ENCODE measurements at places on chromosomes 4 and X.

- DNase-seq, result peak; percentile 2
Measured at GRCh38 chrX:25968920-25969319, 169.2 kb upstream of the MAGEB18 start.

DNA sequence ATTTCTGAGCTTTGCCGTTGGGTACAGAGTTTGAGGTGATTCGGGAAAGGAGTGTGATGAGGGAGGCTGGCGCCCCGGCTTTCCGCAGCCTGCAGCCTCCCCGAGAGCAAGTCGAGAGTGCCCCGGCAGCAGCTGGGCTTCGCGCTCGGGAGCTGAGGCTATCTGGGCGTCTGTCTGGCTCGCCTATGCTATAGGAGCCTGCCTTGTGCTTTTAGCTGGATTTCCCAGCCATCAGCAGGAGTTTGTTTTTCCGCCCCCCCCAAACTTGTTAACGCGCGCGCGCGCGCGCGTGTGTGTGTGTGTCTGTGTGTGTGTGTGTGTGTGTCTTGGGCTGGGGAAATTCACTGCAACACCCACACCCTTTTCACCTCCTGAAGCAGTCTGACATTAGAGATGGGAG is 765 bp upstream of the DGKK start:
- DNase-seq, result no peak

- DNase-seq, result no peak
Measured at GRCh38 chr4:81352446-81352835, 119.3 kb downstream of the RASGEF1B start.

DNA sequence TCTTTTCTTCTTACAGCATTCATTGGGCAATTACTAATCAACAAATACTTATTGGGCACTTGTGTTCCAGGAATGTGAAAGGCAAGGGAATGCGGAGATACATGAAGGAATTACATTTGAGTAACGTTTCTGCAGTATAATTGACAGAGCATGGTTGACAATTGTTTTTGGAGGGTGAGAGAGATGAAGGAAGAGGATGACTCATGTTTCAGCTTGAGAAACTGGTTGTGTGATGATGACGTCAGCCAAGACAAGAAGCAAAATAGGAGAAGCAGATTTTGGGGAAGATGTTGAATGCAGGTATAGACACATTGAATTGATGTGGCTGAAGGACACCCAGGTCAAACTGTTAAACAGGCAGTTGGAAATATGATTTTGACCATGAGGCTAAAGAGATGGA is 8.0 kb upstream of the CPEB2 start:
- DNase-seq, result no peak

GRCh38 chrX:109190542-109190941 is 291.3 kb downstream of the GUCY2F start:
- DNase-seq, result no peak

- DNase-seq, result no peak
Measured at GRCh38 chr4:106707776-106708463, 328.2 kb downstream of the DKK2 start.

GRCh38 chrX:17449866-17450265 is 74.9 kb downstream of the NHS start:
- no peak for DNase-seq

GRCh38 chr4:164509951-164510350 is 244.0 kb upstream of the SMIM31 start:
- no peak for DNase-seq

DNA sequence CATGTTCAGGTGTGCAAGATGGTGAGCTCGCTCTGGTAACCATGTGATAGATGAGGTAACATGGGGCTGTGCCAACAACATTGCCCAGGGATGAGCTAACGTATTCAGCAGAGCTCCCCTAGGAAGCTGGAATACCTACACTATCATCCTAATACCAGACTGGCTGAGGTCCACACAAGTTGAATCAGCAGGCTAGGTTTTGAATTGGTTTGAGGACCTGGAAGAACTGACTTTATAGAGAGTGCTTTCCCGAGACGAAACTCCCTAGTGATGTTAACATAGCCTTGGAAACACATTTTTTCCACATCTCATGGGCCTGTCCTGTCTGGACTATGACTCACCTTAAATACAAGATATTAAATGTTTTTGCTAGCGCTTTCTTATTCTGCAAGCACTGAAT is 56.7 kb downstream of the IGFBP7 start:
- no peak for DNase-seq

DNA sequence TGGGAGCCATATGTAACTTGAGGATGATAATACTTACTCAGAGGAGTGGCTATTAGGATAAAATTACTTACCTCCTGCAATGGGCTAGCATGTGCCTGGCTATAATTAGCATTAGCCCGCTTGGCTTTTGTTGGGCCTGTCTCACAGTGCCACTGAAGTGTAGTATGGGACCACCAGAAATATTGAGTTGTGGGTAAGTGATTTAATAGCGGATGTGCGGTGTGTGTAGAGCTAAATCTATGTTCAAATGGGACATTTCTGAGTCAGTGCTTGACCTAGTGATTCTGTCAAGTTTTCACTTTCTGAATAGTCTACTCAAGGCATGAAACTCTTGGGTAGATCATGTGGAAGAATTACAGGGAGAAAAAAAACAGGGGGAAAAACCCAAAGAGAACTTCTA is 3.5 kb upstream of the CLNK start:
- DNase-seq, result no peak

- no peak for DNase-seq
Measured at GRCh38 chr4:6288342-6288741, 18.7 kb downstream of the WFS1 start.

DNA sequence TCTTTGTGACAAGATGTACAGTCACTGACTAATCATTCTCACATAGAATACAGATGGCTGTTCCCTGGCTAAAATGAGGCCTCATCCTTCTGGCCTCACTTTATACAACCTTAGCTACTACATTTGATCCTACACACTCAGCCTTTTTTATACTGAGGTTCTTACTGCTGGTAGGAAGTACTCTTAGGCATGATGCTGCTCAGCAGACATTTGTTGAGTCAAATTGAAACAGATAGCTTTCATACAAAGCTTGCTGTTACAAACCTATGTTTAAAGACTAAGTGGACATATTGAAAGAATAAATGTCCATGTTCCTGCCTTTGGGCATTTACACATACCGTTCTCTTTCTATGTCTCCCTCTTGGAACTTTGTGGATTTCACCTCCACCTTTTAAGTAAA is 154.9 kb downstream of the NPFFR2 start:
- DNase-seq, result no peak

DNA sequence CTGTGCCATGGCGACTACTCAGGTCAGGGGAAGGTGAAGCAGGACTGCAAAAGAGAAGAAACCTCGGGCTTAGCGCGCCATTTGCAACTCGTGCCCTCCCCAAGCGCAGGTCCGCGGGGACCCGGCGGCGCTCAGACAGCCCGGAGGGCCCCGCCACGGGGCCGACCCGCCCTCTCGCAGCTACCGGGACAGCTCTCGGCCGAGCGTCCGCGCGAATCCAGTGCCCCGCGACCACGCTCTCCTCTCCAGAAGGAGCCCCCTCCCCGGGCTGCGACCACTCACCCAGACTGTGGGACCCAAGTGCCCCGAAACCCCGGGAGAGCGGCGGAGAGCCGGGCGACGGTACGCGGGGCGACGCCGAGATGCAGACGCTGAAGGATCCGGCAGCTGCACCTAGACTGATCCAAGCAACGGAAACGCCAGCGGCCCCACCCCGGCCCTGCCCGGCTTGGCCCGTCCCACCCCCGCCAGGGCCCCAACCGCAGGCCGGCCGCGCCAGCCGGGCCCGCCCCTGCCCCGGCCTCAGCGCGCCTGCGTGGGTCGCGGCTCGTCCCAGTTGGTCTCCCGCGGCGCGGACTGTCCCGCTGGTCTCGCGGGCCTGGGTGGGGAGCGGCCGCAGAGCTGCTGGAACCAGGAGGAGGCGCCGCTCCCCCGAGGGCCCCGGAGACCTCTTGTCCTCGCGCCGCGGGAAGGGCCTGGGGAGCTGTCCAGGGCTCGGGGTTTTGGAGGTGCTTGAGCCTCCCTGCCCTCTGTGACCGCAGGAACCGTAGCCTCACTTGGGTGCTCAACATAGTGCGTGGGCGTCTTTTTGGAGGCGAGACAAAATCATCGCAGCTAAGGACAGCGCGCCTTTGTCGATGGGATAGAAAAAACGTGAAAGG is at the start of gene ANXA5:
Gene ANXA5, minus strand, starts transcription at position 400 of the 881 bp plus-strand sequence. Its CDS starts 391 bp downstream, at position 9.
- DNase-seq, result peak; percentile 54

GRCh38 chr4:39975488-39976089 is 2.1 kb downstream of the PDS5A start:
- DNase-seq, result no peak

GRCh38 chr4:83910693-83911092 is 374.8 kb downstream of the GPAT3 start:
- DNase-seq, result no peak

DNA sequence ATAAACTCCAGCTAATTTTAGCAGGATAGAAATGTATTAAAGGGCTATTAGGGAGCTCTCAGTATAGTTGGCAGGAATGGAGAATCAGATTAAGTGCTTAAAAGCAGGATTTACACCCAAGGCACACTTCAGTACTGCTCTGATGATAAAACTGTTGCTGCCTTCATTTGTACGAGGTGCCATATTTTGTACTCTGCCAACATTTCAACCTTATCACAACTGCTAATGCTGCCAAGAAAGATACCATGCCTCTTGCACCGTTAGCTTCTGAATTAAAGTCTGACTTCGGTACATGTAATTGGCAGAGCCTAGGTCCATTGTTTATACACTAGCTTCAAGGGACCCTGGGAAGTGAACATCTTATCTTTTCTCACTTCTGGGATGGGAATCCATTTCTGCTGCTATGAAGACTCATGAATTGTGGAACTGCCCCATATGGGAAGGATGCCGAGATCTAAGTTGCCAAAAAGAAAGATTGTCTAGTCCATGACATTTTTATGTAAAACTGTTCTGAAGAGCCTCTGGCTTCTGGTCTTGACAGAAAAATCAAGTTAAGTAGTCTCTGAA is 624.0 kb upstream of the IGFBP7 start:
- no peak for DNase-seq

DNA sequence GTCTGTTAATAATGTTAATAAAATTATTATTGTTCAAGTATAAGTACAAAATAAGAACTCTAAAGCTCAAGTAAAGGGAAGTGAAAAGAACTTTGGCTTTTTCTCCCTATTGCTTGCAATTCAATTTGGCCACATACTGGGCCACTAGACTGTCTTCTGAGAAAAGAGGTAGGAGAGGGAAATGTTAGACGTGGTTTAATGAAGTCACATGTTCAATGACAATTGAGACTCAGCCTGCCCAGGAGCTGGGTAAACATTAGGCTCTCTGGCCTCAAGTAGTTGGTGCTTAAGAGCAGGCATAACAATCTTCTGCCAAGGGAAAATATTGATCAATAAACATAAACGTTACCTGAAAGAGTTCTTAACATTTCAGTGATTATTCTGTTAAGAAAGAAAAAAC is 15.1 kb upstream of the PRSS12 start:
- DNase-seq, result no peak

DNA sequence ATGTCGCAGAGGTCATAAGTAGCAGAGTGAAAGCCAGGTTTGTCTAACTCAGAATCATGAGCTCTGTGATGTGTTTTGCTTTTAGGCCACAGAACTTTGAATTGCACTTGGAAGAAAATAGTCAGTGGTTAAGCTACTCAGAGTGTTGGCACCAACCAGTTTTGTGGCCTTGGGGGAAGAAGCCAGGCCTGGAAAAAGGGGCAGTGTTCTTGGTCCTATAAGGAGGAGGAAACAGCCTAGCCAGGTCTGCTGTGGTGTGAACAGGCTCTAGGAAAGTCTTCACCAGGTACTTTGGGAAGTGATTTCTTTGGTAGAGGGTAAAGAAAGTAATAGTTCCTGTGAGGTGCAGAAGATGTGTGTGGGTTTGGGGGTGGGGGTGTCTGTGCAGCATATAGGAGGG is 49.2 kb downstream of the FHIP1A start:
- DNase-seq, result no peak

GRCh38 chr4:82630079-82630478 is 68.3 kb upstream of the TMEM150C start:
- no peak for DNase-seq

- DNase-seq, result no peak
Measured at GRCh38 chr4:2337131-2337723, 75.3 kb upstream of the MXD4 start.

- peak; percentile 69 for DNase-seq
Measured at GRCh38 chr4:36164900-36165630, 79.2 kb downstream of the ARAP2 start.

- peak; percentile 46 for DNase-seq
Measured at GRCh38 chrX:17737986-17738713, 857 bp downstream of the SCML1 start.

GRCh38 chrX:152137771-152138387 is 498 bp downstream of the MAGEA10 start:
- no peak for DNase-seq

GRCh38 chr4:112560084-112560483 is 44.1 kb upstream of the NEUROG2 start:
- DNase-seq, result no peak

DNA sequence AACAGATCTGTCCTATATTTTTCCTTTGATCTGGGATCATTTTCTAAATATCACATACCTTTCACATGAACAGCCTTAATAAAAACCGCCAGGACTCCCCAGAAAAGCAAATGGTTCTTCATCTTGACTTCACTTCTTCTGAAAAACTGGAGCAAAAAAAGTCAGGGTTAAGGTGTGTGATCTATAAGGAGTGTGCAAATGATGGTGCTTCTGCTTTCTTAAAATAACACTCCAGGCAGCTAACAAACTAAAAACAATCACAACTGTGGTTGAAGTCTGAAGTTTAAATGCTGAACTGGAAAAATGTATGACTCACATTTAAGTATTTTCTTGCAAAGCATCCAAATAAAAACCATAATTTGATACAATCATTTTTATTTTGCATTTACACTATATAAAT is at the start of gene JCHAIN:
Gene JCHAIN, minus strand, starts transcription at position 140 of the 400 bp plus-strand sequence. Its CDS starts 18 bp downstream, at position 122.
- DNase-seq, result no peak

GRCh38 chr4:15584785-15585184 is 70.4 kb downstream of the FBXL5 start:
- DNase-seq, result no peak

DNA sequence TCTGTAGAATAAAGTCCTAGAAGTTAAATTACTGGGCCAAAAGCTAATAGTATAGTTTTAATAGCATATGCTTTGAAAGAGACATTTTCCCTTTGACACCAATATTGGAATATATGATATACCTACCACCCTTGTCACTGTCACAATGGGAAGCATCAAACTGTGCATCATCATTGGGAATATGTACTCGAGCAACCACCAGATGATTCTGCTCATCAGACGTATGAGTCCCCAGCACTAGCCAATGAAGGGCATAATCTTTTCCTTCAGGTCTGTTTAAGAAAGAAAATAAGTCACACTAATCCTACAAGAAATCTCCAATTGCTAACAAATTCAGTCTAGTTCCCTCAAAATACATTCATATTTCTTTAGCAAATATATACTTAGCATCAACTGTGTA is 7.3 kb downstream of the RBBP7 start:
- DNase-seq, result no peak

DNA sequence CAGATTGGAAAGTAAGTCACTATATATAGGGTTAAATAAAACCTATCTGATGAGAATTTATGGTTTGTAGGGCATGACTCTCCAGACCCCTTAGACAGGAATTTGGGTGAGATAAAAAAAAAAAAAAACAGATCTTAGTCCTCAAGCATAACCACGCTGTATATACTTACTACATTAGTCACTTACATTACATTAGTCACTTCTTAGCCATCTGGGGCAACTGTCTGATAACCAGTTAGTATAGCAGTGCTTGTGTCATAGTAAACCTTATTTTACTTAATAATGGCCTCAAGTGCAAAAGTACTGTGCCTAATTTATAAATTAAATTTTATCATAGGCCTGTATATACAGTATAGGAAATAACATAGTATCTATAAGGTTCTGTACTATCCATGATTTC is 60.2 kb upstream of the RPS6KA6 start:
- DNase-seq, result no peak

GRCh38 chrX:124224528-124224927 is 107.9 kb upstream of the TEX13D start:
- DNase-seq, result no peak

- DNase-seq, result peak; percentile 1
Measured at GRCh38 chrX:116282751-116283150, 112.2 kb downstream of the AGTR2 start.
